ENCODE measurements at places on chromosomes 16 and 17.

GRCh38 chr17:29250666-29251065 is 4.0 kb downstream of the CRYBA1 start:
- peak; percentile 46 for DNase-seq

DNA sequence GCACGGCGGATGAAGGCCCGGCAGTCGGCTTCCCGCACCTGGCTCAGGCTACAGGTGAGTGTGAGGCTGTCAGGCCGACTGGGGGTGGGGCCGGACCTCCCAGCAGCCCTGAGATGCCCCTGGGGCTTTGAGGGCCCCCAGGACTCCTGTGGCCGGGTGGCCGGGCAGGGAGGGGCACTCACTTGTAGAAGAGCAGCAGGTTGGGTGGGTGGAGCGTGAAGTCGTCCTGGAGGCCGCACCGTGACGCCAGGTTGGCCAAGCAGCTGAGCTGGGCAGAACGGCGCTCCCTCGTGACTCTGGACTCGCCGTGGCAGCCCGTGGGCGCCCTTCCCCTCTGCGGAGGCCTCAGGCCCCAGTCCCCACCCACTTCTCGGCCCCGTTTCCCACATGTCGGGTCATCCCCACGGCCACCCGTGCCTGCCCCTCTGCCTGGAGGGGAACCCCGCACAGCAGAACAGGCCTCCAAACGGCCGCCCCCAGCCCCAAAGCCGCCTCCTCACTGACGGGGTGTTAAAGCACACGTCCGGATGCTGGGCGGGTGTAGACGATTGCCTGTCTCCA is 12.9 kb downstream of the RPUSD1 start:
- DNase-seq: no peak

GRCh38 chr17:69900829-69901228 is 174.2 kb upstream of the KCNJ16 start:
- no peak for DNase-seq

- DNase-seq: peak; percentile 84
Observed at GRCh38 chr16:85402910-85403692, 210.0 kb upstream of the GSE1 start.

DNA sequence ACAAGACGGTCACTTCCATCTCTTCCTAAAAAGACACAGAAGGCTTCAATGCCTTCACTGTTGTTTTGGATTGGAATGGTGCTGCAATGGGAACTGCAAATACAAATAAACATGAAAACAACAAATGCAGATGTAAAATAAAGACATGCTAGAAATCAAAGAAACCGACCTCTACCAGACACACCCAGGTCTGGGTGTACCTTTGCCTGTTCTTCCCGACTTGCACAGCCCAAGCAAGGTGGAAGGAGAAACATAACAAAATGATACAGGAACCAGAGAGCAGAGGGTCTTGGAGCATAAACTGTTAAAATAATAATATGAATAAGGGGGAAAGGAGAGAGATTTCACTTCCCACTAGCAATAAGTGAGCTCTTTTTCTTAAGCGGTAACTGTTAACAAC is 17.3 kb downstream of the RFFL start:
- no peak for DNase-seq
